Fibroblast of villous mesenchyme (primary cell): ENCODE measurements at places on chromosomes 12 and 14. TPM values are rescaled to one million over a fixed set of nuclear protein-coding genes. Genes with fewer than 3 reads are reported as not detected.

L2HGDH gene
- total RNA-seq: 3.5 and 4.3 TPM in 2 replicates

LRRC74A gene
- total RNA-seq: not detected in 2 replicates

GRIP1 gene
- 0.32 and 1.7 TPM in 2 replicates for total RNA-seq

- DNase-seq: peak; percentile 62
Measured at GRCh38 chr14:70856851-70857495, 47.7 kb upstream of the MAP3K9 start.

GRCh38 chr14:42654707-42655106, 1048.0 kb downstream of the LRFN5 start:
- no peak for DNase-seq

- DNase-seq: no peak
Measured at GRCh38 chr14:85762526-85762925, 232.6 kb downstream of the FLRT2 start.

DNA sequence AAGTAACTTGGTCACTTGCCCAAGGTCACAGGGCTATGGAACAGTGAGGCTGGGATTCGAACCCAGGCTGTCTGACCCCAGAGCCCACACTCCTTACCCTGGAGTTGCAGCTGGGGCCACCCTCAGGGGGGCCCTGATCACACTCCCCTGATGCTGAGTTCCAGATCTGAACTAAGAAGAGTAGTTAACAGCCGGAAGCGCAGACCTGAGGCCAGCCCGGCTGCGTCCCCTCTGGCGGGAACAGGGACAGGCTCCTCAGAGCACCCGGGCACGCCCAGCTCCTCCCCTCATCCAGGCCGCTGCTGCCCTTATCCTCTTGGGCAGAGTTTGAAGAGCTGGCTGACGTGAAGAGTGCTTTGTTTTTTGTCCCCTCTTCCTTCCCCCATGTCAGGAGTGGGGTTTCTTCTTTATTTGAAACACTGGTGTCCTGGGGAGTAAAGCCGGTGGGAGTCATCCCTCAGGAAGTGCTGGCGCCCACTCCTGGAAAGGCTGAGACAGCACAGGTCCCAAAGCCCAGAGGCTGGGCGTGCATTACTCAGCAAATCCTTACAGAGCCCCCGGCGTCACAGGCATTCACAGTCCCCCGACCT, 8.7 kb downstream of the PHB2 start:
- DNase-seq: peak; percentile 81

GRCh38 chr14:21191261-21191808, 35.5 kb upstream of the OR5AU1 start:
- no peak for DNase-seq

GRCh38 chr12:123096182-123096581, 54.7 kb downstream of the PITPNM2 start:
- DNase-seq: peak; percentile 17
